ENCODE measurements at places on chromosomes 4 and X.

DNA sequence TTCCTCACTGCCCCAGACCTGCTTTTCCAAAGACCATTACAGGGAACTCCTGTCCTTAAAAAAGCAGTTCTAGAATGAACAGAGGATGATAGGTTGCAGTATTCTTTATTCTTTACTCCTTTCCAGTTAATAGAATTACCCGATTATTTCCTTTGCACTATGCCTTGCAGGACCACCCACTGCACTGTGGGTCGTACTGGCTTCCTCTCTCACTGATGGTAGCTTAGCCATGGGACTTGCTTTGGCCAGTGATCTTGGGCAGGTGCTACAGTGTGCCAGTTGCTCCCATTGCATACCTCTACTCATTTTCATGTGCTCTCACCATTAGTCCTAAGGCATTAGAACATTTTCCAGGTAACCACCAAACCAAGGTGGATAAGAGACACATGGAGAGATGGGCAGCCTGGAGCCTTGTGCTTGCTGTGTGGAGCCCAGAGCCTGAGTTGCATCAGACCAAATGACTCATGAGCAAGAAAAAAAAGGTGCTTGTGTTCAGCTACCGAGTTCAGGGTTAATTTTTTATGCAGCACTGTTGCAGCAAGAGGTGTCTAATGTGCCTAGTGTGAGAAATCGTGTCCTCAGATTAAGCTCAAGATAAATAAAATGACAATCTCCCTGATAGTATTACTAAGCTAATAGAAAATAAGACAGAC lies 7.6 kb upstream of the UNC5C start:
- DNase-seq: no peak

DNA sequence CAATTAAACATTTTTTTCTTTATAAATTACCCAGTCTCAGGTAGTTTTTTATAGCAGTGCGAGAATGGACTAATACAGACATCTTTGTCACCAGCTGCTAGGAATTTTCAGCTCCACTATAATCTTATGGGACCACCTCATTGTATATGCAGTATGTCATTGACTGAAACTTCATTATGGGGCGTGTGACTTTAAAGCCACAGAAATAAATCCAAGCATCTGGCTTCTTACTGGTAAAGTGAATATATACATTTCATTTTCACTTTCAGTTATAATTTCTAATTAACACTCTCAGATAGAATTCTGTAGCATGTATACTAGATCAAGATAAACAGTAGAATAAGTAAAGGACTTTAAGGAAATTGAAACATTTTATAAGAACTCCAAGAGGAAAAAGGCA lies 21.9 kb downstream of the IL15 start:
- no peak for DNase-seq

DNA sequence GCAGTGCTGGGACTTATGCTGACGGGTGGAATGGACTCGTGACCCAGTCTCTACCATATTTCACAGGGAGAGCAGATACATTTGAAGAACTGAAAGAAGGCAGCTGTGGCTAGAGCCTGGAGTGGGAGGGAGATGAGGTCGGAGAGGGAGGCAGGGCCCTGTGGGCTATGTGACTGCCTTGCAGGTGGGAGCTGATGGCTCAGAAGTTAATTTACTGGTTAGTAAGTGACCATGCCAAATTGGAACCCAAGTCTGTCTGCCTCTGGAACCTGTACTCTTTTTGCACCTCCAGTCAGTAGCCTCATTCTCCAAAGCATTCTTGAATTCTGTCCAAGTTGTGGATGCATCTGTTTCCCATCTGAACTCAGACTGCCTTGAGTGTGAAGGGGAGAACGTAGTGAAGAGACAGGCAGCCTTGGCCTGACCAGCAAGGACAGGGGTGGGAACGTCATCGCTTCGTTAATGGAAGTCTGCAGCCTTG lies 92.3 kb downstream of the REPS2 start:
- peak; percentile 64 for DNase-seq

- DNase-seq: no peak
Observed at GRCh38 chr4:89541998-89542397, 234.4 kb upstream of the GPRIN3 start.

- DNase-seq: no peak
Observed at GRCh38 chr4:81211956-81212355, 3.1 kb downstream of the PRKG2 start.

- DNase-seq: no peak
Observed at GRCh38 chrX:100680756-100681155, 36.8 kb downstream of the SRPX2 start.

- DNase-seq: no peak
Observed at GRCh38 chr4:2860391-2861348, 17.0 kb downstream of the ADD1 start.

DNA sequence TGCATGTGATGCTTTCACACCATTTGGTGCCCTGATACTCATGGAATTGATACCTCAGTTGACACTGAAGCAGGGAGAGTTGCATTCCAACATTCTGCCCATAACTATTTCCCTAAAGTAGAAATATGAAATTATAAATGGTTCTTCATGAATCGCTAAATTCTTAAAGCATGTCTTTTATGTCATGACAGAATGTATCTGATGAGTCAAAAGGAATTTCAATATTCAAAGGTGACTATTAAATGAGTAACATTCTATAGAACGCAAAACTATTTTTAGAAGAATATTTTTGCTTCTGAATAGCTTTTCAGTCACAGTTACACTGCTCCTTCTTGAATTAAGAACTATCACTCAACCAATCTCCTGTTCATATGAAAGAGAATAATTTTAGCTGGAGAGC lies 152.8 kb downstream of the ADGRA3 start:
- DNase-seq: no peak

- peak; percentile 94 for DNase-seq
Observed at GRCh38 chr4:182448281-182449151, 205.3 kb downstream of the TENM3 start.

DNA sequence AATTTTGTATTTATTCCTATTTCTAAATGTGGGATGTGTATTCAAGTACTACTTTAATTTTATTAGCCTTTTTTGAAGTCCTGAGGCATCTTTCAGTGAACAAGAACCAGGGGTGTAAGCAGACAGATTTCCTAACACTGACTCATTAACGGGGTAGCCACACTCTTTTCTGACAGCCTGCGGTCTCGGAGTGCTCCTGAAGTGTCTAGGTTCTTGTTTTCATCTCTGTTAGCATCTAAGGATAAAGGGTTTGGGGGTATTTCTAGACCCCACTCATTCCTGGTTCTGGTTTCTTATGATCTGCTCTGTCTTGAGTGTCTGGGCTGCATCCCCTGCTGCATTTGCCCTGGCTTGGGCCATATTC lies 71.9 kb downstream of the GC start:
- DNase-seq: no peak

All from right forelimb (tissue), 1 donor.